NCI-H1930 (cell line): ENCODE measurements at places on chromosomes 7 and 10.

DNA sequence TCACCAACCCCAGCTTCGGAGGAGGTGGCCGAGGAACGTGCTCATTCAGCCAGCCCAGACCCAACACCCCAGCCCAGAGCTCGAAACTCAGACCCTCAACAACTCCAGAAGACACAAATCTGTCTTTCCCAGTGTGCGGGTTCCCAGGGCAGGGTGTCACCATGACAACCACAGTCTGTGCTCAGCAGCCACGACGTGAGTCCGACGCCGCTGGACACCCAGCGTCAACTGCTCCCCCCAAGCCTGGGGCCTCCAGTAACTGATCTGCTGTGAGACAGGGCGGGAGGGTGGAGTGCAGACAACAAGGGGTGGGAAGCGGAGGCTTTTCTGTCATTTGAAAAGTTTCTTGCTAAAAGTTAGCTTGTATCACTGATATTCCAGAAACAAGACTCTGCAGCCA is 167.2 kb downstream of the MAD1L1 start:
- DNase-seq: no peak

- DNase-seq: no peak
Measured at GRCh38 chr7:127781081-127781480, 129.1 kb downstream of the SND1 start.

DNA sequence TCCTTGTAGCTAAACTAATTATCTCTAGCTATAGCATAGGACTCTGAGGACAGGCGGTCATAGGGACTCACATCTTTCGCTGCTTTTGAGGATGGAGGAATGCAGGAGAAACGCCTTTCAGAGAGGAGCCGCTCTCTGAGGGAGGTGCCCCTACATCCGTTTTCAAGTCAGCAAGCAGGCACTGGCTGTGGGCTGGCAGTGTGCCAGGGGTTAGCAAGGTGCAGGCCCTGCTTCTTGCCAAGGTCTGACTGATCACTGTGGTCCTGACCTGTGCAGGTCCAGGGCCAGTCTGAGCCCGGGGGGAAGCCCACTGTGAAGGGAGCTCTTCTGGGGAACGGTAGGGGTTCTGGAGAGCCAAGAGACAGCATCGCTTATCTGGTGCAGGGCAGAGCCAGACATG is 89.4 kb downstream of the SH3PXD2A start:
- DNase-seq: no peak

GRCh38 chr7:90766814-90767564 is 170.9 kb downstream of the CDK14 start:
- no peak for DNase-seq

DNA sequence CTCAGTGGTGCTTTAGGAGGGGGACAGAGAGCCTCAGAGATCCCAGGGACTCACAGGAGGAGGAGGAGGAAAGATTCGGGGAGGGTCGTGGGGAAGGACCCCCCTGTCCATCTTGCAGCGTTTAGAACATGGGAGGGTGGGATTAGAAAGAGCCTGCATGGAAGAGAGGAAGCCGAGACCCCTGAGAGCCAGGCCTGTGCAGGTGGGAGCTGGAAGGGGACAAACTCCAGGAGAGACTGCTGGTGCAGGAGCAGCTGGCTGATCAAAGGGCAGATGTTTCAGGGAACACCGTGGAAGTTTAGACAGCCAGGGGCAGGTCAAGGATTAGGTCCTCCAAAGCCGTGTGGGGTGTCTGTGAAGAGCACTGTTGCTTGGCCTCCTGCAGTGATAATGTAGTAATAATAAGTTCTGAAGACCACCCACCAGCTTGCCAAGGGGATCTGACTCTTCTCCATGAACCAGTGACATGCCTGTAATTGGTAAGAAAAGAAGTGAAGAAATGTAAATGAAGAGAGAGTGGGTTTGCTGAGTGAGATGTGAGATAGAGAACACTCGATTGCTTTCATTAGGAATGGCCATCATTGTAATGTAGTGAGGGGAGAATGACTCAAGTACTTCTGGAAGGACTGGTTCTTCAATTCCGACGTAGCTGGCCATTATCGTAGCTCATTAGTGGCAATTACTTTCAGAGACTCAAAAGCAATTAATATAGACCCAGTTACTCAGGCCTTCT is 425.6 kb downstream of the PAXIP1 start:
- DNase-seq: no peak

GRCh38 chr7:25069900-25070443 is 55.1 kb downstream of the CYCS start:
- DNase-seq: peak; percentile 52

- peak; percentile 12 for DNase-seq
Measured at GRCh38 chr7:152313831-152314604, 121.8 kb downstream of the KMT2C start.

DNA sequence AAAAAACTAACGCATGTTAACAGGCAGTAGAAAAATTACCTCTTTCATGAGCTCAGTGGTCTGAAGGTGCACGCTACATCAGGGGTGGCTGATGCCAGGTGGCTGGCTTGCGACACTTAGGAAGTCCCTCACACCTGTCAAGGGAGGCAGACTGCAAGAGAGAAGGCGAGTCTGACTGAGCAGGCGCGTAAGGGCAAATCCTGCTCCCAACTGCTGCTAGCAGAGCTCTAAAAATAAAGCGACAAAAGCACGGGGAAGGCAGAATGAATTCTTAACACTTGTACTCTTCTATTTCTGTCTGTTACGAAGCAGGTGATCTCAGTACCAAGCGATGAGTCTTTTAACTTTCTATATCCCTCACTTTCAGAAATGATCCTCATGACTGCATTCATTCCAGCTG is 33.1 kb downstream of the CACNA2D1 start:
- no peak for DNase-seq

GRCh38 chr7:29843093-29843492 is 36.8 kb downstream of the WIPF3 start:
- no peak for DNase-seq

- DNase-seq: no peak
Measured at GRCh38 chr7:115116773-115117715, 195.2 kb downstream of the MDFIC start.

GRCh38 chr7:22061775-22062174 is 116.1 kb upstream of the CDCA7L start:
- DNase-seq: no peak
